DMS53 (cell line): ENCODE measurements at places on chromosomes 7 and 10.

GRCh38 chr10:10662716-10663408 lies 354.8 kb upstream of the CELF2 start:
- DNase-seq, result no peak

- no peak for DNase-seq
Measured at GRCh38 chr7:154842591-154842990, 160.3 kb downstream of the PAXIP1 start.

DNA sequence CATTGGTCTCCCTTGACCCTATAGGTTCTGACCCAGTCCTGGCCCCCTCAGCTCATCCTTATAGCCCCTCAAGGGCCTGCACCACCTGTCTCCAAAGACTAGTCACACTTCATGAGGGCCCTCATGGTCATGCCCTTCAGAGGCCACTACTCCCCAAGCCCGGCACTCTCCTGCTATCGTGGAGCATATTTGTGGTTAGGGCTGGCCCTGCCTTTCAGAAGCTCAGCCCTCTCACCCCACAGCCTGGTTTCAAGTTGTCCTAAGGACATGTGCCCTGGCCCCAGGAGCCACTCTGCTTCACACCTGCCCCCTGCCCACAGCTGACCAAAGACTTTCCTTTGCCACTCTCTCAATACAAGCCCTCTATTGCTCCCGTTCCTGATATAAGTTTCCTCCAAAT lies 60.3 kb upstream of the LBX1 start:
- no peak for DNase-seq

- DNase-seq, result no peak
Measured at GRCh38 chr7:74619235-74619860, 38.2 kb upstream of the GTF2I start.

GRCh38 chr7:107364787-107365186 lies 105.1 kb upstream of the GPR22 start:
- DNase-seq, result no peak
